ENCODE measurements at places on chromosomes 11 and 22.

DNA sequence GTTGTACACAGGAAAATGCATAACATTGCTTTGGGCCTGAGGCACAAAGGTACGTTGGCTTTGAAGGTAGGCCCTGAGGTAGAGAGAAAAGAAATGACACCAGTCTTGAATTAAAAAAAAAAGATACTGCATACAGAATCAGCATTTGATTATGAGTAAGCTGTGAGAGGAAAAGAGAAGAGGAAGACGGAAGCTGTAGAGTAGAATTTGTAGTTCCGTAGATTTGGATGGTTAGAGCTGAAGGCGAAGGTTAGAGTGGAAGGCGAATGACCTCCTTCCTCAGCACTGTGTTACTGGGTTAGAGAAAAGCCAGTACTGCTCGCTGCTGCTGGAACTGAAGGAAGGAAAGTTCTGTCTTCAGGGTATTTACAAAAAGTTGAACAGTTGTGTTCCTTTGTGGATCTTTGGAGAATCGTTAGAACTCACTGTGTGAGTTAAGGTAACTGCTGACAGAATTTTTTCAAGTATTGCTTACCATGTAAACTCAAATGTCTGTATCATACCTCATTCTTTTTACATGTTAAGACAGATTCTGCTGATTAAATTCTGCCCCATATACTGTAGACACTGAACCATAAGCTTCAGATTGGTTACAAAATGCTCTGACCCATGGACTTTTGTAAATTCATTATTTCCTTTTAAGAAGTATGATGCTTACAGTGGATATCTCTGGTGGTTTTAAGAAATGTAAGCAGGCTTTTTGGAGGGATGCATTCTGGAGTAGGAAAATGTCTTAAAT is 50.2 kb downstream of the MCAM start:
- DNase-seq = no peak

GRCh38 chr11:123608945-123609344 is 45.5 kb downstream of the SCN3B start:
- no peak for DNase-seq

GRCh38 chr11:108432783-108433182 is 34.5 kb downstream of the C11orf65 start:
- DNase-seq = peak; percentile 45

GRCh38 chr11:46977038-46977813 is 40.7 kb downstream of the CSTPP1 start:
- DNase-seq = no peak

DNA sequence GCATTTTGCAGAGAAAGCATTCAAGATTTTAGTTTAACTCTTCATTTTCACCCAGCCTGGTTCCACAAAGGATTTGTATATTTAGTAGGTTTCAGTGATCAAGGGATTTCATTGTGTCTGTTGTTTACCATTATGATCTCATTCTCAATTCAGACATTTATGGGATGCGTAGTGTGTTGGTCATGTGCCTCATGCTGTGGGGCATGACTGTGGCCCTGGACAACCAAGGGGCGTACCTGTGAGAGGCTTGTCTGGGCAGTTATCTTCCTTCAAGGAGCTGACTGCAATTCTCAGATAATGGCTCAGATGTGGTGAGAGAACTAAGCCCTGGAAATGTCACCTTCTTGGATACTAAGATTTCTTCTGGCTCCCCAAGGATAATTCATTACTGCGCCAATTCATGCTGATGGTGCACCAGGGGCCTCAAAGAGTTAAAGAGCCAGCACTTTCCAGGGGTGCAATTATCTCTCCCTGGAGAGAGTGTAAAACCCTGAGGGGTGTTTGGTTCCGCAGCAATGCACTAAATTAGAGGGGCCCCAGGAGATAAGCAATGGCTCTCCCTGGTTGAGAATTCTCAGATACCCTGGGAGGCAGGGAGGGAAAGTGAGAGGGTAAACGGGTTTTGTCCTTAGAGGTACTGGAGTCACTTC is 32.2 kb downstream of the SLC6A5 start:
- no peak for DNase-seq

DNA sequence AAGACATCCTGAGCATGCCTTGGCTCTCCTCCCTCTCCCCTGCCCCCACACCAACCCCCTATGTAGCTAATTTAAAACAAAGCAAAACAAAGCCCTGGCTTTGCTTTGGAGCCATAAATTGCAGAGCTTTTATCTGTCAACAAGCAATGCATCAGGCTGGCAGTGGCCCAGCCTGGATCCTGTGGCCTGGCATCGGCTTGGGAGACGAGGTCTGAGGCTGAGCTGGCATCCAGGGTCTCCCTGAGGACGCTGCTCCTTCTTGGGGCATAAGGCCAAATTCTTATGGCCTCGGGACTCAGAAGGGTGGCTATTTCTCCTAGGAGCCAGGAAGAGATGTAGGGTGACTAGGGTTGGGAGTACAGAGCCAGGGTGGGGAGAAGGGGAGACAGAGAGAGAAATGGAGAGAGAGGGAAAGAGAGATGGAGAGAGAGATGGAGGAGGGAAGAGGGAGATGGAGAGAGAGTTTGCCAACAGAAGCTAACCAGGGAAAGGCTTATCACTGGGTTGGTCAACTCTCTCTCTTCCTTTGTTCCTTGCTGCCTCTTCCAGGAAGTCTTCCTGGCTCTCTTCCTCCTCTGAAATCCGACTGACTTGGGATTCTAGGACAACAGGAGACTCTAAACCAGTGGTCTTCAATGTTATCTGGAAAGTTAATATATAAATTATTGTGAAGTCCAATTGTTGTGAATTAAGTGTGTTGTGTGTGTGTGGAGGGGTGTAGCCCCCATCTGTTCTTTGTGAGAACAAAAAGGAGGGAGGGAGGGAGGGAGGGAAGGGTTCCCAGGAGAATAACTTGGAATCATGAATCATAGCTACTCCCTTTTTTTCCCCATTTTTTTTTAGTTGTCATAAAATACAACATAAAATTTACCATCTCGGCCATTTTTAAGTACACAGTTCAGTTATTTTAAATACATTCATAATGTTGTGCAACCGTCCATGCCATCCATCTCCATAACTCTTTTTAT is 29.1 kb downstream of the TSPAN18 start:
- peak; percentile 81 for DNase-seq

DNA sequence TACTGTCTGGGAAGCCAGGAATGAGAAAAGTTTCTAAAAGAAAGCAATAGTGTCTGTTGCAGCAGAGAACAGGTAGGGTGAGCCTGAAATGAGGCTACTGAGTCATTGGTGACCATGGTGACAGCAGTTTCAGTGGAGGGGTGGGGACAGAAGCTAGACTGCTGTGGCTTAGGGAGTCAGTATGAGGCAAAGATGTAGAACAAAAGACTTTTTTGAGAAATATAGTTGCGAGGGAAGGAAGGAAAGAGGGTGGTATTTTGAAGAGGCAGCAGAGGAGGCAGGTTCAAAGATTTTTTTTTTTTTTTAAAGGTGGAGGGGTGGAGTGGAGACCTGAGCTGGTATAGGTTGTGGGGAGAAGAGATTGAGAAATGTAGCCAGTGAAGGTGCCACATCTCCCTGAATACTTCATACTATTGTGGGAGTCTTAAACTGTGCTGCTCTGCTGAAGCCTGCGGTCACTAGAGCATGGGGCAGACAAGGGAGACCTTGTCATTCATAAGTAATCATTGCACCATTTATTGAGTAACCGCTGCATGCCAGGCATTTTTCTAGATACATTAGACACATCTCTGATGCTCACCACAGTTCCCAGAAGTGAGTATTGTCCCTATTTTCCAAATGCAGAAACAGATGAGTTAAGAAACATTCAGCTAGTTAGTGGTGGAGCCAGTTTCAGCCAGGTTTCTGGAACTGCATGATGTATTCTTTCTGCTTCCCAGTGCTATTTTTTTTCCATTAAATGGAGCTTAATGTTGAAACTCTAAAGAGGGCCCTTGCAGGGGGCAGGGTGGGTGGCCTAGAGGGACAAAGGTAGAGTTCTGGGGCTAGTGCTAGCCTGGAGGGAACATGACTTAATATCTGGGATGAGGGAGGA is 49.9 kb downstream of the STIM1 start:
- peak; percentile 94 for DNase-seq

- no peak for DNase-seq
Measured at GRCh38 chr11:63663809-63664208, 7.4 kb downstream of the ATL3 start.

- DNase-seq = no peak
Measured at GRCh38 chr11:86906198-86906597, 49.0 kb downstream of the FZD4 start.

DNA sequence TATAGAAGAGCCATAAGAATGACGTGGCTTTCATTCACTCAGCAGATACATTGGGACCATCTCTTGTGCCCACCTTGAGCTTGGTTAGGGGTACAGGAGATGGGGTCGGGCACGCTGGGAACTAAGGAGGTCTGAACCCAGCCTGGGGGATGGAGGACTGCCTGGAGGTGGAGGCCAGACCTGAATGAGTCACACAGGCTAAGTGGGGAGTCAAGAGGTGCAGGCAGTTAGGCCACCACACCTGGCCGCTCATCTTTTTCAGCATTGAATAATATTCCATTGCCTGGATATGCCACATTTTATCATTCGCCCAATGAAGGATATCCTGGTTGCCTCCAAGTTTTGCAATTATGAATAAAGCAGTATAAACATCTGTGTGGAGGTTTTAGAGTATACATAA is 3.8 kb upstream of the PPIL2 start:
- DNase-seq = no peak

DNA sequence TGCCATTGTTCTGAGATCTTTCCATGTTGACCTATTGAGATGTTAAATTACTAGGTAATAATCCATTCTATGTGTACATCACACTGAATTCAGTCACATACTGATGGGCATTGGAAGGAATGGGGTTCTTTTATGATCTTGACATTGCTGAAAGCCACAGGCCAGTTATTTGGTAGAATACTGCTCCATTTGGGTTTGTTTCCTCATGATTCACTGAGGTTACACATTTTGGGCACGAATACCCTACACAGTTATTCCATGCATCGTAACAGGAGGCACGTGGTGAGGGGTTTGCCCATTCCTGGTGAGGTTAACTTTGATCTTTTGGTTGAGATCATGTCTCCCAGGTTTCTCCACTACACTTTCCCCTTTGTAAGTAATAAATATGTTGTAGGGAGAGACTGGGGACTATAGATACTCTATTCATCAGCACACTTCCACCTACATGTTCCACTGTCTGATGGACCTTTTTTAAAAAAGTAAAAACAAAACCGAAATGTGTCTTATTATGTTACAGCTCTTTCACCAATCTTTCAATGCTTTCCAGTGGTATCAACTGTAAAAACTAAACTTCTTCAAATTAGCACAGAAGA is 12.0 kb upstream of the FOLR1 start:
- DNase-seq = peak; percentile 15

DNA sequence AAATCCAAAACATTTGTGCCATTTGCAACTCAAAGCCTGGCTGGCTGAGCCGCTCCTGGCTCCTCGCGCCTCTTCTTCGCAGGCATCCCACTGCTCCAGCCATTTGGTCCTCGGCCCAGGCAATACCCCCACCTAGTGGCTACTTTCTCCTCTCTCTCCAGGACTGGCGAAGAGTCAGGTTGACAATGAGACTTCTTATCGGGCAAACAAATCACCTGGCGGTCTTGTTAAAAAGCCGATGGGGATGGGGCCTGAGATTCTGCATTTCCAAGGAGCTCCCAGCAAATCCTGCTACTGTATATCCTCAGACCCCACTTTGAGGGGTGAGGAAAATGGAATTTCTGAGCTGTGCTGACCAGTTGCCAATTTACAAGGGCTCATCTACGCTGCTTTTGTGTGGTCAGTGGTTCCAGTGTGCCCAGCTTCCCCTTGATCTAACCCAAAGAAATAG is 89.0 kb downstream of the ISX start:
- peak; percentile 4 for DNase-seq

DNA sequence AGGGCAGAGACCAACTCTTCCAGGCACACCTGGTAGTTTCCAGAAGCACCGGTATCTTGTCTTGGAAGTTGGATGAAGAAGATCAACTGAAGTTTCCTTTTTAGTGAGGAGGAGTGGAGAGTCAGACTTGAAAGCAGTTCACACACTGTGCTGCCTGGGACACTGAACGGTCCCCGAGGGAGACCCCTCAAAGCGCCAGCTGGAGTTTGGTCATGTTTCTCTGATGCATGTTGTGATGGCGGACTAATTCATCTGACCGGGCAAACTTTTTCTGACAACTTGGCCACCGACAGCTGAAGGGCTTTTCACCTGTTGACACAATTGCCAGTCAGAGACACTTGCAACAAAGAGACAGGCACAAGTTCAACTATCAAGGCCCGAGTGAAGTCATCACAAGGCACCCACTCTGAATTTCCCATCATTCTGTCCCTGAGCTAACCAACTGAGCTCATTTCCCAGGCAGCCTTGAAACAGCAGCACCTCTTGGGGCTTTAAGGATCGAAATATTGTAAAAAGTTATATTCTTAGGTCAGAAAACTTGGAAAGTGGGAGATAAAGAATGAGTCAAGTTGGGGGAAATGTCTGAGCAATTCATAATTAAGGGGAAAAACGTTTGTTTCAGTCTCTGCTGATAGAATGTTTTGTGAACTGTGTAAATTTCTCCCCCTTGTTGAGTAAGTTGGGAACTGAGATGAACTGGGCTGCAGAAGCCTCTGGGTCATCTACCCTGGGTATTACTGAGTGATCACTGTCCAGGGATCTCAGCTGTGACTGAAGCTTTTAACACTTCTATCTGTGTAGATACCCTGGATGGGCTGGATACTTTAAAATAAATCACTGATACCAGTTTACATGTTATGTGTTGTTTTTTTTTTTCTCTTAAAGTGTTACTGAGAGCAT is 46.2 kb downstream of the WT1 start:
- no peak for DNase-seq

DNA sequence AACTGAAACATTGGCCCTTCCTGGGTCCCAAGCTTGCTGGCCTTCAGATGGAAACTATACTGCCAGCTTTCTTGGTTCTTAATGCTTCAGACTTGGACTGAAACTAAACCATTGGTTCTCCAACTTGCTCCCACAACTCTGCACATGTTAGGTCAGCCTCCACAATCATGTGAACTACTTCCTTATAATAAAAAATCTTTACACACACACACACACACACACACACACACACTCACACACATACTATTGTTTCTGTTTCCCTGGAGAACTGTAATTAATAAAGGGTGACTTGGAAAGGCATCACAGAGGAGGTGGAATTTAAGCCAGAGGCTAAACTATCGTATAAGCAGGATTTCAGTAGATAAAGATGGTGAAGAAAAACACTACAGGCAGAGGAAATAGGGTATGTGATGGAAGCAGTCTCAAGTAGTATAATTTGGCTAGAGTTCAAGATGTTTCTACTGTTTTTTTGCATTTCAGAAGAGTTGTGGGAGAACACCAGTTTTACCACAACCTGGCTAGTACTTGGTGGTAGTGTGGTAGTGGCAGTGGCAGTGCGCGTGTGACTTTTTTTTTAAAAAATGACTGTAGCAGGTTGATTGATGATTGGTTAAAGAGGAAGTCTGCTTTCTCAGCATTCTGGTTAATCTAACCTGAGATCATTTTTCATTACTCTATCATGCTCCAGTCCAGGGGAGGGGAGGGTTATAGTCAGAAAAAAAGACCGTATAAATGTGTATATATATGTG is 70.1 kb downstream of the PDE3B start:
- DNase-seq = no peak

GRCh38 chr11:79940165-79940564 is 499.3 kb upstream of the TENM4 start:
- DNase-seq = no peak

DNA sequence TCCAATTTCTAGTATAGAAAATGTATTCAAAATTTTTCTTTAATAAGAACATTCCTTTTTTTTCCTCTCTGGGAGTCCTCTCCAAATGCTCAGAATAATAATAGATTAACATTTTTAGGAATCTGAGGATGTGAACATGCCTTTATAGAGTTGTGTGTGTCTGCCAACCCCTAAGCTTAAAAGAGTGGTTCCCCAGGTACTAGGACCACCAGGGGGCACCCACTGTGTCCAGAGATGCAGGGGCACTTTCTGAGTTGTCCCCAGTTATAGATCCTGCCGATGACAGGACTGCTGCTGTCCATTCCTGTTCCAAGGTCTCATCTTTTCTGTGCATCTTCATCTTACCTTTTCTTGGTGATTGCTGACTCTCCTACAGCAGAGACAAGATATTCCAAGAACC is 27.0 kb upstream of the MICAL2 start:
- no peak for DNase-seq
